Stimulated activated naive CD8-positive, alpha-beta T cell treated with anti-CD3 and anti-CD28 coated beads, Interleukin-15, amount 100 ng/mL, for 72 hours (primary cell): ENCODE measurements at places on chromosomes 1 and 21.
A peak's percentile ranks its signal among the peaks of the same experiment; 100 is the strongest.

DNA sequence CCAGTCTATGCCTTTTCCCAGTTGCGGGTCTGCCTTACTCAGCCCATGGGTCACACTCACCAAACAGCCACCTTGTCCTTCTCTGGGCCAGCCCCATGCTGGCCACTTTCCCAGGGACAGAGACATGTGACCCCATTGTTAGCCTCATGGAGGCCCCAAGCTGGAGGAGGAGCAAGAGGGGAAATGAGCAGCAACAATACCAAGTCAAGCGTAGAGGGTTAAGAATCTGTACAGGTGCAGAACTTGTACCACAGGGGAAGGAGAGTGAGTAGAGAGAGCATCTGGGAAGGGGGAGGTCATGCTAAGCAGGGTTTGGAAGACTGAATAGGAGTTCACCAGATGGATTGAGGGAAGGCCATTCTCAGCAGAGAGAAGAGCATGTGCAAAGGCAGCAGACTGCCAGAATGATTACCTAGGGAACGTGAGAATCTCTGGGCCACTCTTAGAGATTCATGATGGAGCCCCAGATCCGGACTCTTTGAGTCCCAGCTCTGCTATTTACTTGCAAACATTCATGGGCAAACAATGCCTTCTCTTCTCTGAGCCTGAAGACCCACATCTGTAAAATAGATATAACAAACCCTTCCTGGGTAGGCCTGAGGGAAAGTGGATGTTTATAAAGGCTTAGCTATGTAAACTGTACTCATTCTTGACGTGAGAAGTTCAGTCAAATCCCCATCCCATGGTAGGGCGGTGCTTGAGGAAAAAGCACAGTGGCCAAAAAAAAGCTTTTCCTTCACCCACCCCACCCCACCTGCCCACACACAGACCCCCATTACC lies 2.8 kb upstream of the SLC2A1 start:
- DNase-seq = no peak

GRCh38 chr1:32180186-32181060 lies 948 bp downstream of the TXLNA start:
- peak; percentile 55 for DNase-seq

DNA sequence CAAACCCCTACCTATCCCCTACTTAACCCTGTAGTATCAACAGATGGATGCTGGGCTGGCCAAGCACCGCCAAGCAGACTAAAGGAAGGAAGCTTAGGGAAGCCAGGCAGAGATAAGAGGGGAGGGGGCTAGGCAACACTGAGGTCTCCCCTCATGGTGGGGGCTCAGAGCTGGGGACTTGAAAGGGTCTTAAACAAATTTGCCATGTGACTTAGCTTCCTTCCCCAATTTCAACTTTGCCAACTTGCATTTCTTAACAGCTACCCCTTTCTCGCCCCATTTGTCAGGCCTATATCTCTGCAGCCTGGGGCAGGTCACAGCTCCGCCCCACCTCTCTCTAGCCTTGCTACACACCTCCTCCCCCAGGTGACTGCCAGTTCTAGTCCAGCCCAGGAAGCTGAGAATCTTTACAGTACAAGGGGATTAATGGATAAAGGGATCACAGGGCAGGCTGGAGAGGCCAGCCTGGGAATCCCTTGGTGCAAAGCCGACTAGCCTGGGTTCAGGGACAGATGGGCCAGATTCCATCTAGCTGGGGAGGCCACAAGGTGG lies 3.4 kb downstream of the KIF21B start:
- DNase-seq = peak; percentile 49

- DNase-seq = no peak
These were observed 202.1 kb downstream of the VAV3 start for GRCh38 chr1:107762751-107763390.

GRCh38 chr1:76053021-76053420 lies 21.5 kb upstream of the ST6GALNAC3 start:
- no peak for DNase-seq

- DNase-seq = no peak
These were observed 33.7 kb upstream of the VASH2 start for GRCh38 chr1:212916481-212917133.

DNA sequence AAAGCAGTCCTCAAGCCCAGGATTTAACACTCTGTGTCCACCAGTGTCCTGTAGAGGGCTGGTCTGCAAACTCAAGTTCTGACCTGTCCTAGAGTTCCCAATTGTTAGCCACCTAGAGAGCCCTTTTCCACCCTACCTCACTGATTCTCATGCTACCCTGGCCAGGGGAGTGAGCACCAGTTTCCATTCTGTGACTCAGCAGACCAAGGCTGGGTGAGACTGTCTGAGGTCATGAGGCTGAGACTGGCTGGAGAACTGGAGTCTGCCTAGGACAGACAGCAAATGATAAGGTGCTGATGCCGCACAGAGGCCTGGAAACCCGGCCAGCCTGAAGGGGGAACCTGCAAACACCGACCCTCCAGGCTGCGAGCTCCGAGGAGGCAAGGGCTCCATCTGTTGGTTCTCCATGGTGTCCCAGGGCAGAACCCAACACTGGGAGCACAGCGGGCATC lies 13.7 kb downstream of the GLIS1 start:
- no peak for DNase-seq

GRCh38 chr1:239123260-239123659 lies 263.1 kb upstream of the CHRM3 start:
- DNase-seq = no peak

DNA sequence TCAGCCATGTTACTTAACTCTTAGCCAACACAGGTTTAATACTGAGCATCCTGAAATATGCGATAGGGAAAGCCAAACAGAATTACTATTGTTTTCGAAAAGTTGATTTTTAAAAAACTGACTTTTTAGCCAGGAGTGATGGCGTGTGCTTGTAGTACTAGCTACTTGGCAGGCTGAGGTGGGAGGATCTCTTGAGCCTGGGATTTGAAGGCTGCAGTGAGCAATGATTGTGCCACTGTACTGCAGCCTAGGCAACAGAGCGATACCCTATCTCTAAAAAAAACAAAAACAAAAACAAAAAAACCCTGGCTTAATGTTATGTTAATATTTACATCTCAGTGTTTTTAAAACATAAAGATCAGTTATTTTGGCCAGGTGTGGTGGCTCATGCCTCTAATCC lies 16.7 kb downstream of the NMNAT1 start:
- DNase-seq = no peak

DNA sequence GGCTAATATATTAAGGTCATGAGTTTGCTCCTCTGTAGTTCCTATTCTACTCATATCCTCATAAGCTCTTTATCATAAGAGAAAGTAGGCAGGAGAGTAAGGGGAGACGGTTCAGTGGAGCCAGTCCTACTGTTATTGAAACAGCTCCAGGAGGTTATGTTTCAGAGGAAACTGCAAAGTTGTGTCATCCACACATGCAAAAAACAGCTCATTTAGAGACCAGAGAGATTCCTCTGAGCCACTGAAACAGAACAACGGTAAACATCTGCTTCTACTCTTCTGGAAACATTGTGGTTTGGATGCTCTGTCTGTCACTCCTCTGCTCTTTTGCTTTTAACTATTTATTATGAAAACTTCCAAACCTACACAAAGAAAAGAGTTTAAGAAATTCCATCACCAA lies 66.3 kb upstream of the PPP2R5A start:
- no peak for DNase-seq

DNA sequence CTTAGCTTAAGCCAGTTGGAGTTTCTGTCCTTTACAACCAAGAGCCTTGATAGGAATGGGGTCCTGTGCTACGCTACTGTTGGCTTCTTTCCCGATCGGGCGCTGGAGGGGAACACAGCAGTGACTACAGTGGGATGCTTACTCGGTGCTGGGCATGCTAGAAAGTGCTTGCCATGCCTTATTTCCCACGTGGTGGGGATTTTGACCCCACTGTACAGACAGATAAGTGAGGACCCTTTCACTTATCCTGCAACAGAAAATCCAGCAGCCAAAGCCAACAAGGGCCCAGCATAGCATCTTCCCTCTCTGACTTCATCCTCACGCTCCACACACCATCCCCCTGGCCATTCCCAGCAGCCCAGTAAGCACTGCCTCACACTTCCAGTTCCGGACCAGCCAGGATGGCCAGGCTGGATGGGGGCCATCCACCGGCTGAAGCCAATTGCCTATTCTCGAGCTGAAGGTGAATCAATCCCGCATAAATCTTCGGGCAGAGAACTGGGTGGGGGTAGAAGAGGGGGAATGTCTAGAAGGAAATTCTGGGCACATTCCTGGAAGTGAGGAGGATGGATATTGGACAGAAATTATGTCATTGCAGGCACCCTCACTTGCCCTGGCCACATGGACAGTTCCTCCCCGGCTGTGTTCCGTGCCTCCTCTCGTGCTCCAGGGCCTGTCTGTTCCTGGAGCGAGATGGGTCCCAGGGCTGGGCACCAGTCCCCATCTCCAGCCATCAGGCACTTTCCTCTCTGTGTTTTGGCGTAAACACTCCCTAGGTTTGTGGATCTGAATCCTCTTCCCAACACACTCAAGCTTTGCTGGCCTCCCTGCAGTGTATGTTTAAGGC lies 2.0 kb upstream of the ABCG1 start:
- no peak for DNase-seq

DNA sequence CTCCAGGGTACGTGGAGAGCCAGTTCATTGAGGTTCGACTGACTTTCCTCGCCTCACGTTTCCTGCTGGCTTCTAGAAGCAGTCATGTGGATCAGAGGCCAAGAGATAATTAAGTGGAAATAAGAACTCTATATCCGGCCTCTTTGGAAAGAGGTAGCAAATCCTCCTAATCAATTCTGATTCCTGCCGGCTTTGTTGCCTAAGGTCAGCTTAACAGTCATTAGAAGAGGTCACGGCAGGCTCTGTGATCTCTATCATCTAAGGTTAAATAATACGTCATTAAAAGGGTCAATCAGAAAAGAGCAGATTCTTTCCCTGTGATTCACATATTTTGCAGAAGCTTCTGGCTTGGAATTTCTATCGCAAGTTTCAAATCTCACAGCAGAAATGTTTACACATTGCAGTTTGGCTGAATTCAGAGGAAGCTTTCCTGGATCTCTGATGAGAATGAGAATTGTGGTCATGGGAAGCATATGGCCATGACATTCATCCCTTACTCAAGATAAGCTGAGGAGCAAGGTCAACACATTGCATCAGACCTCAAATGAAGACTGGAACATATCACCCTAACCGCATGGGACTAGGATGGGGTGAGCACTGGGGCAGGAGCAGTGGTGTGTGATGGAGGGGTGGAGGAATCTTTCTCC lies 189.4 kb downstream of the PBX1 start:
- no peak for DNase-seq

- DNase-seq = no peak
These were observed 1292.6 kb downstream of the BRINP3 start for GRCh38 chr1:189185097-189185496.

GRCh38 chr1:245997471-245998258 lies 509.4 kb downstream of the SMYD3 start:
- DNase-seq = no peak

DNA sequence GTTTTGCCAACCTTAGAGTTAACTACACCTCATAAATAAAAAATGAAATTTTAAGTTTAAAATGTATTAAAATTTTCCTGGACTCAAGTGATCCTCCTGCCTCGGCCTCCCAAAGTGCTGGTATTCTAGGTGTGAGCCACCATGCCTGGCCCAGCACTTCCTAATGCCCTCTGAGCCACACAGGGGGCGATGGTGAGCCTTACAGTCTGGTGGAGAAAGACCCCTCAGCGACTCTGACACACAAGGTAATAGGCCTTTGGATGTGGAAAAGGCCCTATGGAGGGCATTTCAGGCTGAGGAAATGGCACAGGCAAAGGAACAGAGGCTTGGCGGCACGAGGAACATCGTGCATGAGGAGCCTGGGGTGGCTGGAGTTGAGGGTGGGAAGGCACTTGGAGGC lies 6.7 kb downstream of the CITED4 start:
- peak; percentile 19 for DNase-seq

DNA sequence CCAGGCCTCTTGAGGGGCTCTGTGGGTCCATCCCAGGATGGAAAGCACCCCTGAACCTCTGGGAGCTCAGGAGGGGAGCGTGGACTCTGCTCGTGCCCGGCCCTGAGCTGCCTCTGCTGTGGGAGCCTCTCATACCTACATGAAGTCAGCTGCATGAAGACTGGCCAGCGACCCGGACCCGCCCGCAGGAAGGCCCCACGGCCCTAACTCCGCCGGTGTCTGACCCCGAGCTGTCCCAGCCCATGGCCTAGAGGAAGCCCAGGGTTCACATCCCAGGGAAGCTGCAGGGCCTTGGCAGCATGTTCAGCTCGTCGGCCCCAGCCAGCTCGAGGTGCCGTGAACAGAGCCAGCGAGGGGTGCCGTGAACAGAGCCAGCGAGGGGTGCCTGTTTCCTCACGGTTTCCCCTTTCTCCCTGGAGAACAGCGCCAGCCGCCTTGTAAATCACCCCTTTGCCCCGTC lies 178.1 kb upstream of the ARHGEF16 start:
- no peak for DNase-seq

- DNase-seq = no peak
These were observed 281.2 kb downstream of the RRAGC start for GRCh38 chr1:38578271-38578951.

GRCh38 chr1:226563666-226564065 lies 15.1 kb downstream of the STUM start:
- no peak for DNase-seq

- DNase-seq = no peak
These were observed 183.3 kb downstream of the NEK7 start for GRCh38 chr1:198340139-198340538.

- DNase-seq = peak; percentile 88
These were observed 71.5 kb downstream of the HHAT start for GRCh38 chr1:210400043-210400840.

DNA sequence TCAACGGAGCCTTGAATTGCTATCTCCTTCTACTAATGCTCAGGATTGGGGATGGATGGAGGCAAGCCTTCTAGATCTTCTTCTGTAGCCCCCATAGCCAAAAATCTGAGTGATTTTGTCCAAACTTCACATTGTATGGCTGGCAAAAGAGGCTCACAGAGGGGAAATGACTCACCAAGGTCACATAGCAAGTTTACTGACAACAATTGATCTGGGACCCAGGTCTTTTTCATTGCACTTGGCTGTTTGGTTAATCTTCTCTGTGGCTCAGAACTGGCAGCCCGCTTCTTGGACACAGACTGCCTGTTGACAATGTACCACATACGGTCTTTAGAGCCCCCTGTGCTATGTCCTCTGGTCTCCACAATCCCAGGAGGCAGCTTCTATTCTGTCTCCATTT lies 3.0 kb upstream of the LACTBL1 start:
- no peak for DNase-seq

DNA sequence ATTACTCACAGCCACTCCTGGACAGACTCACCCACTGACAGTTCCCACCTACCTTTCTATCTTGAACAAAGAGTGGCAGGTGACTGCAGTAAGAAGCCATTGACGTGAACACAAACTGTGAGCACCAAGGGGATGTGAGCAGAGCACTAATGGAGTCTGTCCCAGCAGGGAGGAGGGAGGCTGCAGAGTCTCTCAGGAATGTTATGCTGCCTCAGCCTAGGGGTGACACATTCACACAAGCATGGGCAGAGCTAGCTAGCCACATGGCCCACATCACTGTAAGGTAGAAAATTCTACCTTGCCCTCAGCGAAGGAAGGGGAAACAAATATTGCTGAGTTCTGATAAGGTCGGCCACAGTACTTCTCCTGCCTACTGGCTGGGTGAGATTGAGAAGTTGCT lies 56.8 kb upstream of the PTGFRN start:
- no peak for DNase-seq

- DNase-seq = no peak
These were observed 6.0 kb downstream of the COL9A2 start for GRCh38 chr1:40310983-40311642.

GRCh38 chr1:29633771-29634170 lies 397.4 kb downstream of the PTPRU start:
- DNase-seq = no peak

- peak; percentile 46 for DNase-seq
These were observed 21.9 kb downstream of the UBASH3A start for GRCh38 chr21:42425591-42425990.
